Tibial nerve (tissue), 4 donors: ENCODE measurements at places on chromosomes 6 and 20.

DNA sequence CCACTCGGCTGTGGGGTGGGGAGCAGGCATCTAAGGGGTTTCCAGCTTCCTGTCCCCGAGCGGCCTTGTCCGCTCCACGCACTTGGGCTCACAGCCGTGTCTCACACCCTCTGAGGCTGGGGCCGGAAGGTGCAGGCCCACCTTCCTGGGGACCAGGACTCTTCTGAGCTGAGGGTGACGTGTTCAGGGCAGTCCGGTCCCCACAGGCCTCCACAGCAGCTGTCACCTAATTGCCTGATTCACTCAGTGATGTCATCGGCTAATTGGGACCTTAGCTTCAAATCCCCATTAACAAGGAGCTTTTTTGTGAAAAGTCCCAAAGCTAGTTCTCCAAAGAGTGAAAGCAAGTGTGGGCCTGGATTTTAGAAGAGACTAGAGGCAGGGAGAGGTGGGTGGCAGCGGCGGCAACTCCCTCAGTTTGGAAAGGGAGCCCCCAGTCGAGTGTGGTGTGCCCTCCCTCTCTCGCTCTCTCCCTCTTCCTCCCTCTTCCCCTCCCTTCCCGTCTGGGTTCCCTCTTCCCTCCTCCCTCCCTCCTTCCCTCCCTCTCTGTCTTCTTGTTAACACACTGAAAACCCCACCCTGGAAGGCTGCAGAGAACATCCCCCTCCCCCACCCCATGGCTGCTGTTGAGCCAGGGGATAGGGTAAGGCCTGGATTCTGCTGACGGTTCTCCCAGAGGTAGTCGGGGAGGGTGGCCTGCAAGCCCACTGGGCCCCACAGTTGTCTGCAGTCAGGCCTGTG, 39.0 kb downstream of the MYT1 start:
- no peak for DNase-seq

DNA sequence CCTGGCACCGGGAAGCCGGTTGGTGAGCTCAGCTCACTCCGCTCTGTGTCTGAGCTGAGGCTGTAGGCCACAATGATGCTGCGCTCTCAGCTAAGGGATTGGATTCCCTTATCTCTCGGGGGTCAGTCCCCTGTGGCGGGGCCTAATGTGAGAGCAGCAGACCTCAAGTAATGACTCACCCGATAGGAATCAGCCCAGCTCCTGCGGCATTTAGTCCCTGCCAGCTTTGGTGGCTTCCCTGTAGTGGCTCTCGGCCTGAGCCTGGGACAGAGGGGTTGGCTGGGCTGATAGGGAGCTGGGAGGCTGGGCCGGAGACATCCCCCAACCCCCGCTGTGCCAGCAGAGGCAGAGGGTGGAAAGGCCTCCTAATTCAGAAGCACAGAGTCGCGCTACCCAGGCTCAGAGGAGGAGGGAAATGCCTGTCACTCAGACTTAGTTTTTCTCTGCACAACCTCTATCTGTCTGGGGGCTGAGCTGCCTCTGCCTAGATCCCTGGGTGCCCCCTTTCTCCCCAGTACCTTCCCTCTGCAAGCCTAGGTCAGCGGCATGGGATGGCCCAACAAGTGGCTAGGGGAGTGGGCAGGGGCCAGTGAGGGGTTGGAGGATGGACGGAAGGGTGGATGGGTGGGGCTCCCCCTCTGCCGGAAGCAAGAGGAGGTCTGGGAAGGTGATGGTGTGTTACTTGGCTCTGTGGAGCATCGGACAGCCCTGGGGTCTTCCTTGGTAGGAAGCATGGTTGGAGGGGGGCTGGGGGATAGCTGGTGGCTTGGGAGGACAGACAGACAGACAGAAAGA, 92.2 kb downstream of the CDH22 start:
- no peak for DNase-seq

- no peak for DNase-seq
These were observed 59.2 kb downstream of the SNRNP48 start for GRCh38 chr6:7649037-7649810.

- DNase-seq = no peak
These were observed 33.9 kb downstream of the ITPR3 start for GRCh38 chr6:33654831-33655554.

DNA sequence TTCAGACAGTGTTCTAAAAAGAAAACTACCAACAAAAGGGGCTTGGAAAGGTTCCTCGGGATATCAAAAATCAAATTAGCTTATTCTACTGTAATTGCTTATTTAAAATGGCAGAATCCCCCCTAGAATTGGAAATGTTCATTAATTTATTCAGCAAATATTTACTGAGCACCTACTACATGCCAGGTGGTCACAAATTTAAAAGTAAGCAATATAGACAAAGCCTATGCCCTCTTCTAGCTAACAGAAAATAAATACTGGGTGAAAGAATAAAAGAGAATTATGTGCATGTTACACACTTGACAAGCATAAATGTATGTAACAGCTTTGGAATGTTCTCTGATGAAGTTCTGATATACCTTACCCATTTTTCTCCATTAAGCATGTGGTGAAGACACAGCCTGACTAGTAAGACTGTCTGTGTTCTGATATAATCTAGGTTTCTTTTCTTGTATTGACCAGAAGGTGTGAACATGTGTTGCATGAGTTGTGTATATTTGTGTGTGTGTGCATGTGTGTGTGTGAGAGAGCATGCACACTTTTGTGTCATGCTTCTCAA, 606.7 kb upstream of the CITED2 start:
- no peak for DNase-seq

- DNase-seq = no peak
These were observed 41.9 kb downstream of the SYNJ2 start for GRCh38 chr6:158023597-158023939.

GRCh38 chr20:53827292-53828087, 233.9 kb upstream of the ZNF217 start:
- no peak for DNase-seq

- no peak for DNase-seq
These were observed 35.4 kb upstream of the SSTR4 start for GRCh38 chr20:22999756-23000155.

DNA sequence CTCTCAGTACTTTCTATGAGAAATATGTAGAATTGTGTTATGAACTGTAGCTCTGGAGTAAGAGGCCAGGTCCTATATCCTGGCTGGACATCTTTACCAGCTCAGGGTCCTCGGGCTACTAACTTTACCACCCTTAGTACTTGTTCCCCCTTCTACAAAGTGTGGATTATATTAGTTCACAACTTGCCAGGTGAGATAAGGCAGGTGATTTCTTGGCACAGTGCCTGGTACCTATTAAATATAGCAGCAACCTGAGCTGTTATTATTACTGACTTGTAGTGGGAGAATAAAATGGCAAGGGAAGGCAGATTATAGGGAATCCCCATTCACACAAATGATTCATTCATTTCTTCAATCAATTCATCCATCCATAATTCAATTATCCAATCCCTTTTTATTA, 150.1 kb downstream of the DOK5 start:
- DNase-seq = no peak

DNA sequence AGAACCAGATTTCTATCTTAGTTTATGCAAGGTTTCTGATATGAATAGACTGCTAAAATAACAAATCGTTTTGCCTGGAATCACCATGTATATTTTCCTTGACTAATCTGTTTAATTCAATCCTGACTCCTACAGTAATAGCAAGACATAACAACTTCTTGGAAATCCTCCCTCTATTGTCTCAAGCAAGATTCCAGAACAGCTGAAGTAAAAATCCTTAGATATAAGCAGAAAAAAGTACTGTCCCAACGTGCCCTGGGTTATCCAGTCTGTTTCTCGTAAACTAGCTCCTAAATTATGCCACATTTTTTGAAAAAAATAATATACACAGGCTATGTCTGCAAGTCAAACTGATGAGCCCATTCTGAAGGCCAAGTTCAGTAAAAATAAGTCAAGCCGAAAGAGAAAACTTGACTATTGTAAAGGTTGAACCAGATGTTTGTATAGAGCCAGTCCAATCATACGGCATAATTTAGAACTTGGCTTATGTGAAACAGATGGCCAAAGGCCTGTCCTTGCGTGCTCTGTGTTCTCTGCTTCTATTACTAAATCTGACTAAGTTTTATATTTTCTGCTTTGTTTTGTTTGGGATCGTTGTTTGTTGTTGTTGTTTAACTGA, 341.6 kb upstream of the NRSN1 start:
- DNase-seq = no peak

DNA sequence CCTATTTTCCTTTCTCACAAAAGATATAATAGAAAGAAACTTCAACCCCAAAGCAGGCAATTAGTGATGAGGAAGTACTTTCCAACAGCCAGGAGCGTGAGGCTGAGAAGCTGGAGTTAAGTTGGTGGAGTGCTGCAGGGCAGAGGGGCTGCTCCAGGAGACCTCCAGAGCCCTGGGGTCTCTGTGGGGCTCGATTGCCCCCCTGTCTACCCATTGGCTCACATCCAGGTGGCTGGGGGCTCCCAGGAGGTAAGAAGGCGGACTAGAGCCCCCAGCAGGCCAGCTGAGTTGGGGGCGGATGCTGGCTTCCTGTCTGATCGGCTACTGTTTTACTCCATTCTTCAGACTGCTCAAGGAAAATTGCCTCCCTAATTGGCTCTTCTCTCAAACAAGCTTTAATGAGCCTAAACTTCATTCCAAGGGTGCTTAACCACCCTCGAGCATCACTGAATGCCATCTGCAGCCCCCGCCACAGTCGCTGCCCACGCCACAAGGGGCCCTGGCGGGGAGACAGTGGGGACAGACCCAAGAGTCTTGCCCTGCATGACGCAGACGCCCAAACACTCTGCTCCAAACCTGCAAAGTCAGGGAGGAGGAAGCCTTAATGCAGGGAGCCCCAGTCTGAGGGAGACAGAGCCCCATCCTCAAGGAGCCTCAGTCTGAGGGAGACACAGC, 78.6 kb downstream of the MDGA1 start:
- no peak for DNase-seq

DNA sequence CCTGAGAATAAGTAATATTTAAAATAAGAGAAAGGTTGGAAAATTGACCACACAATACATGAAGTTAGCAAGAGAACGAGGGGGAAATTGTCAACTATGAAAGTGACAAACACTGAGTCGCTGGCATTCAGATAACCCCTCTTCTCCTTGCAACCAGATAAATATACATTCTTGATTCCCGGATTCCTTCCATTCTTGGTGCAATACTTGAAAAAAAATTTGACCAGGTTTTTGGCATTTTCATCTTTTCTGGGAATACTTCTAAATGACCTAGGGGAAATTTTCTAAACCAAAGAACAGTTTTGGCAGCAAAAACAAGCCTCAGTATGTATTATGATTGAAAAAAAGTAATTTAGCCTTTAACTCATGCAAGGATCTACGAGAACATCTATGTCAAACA, 164.0 kb downstream of the PDE7B start:
- DNase-seq = no peak

- no peak for DNase-seq
These were observed 28.2 kb upstream of the FABP7 start for GRCh38 chr6:122751326-122751725.

- DNase-seq = no peak
These were observed 106.3 kb upstream of the LY86 start for GRCh38 chr6:6482256-6482655.

DNA sequence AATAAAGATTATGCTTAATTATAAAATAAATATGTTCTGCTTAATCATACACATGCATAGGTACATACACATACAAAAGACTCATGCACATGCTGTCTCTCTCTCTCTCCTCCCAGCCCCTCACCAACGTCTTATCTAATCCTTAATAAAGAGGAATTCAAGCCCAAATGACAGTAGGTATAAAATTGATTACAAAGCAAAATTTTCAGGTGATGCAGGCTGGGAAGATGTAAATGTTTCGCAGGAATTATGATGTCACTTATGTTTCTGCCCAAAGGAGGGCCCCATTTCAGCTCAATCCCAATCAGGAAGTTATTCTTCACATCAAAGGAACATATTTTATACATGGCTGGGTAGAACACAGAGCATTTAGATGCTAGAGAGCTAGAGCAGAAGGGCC, 284.6 kb upstream of the ID4 start:
- no peak for DNase-seq

DNA sequence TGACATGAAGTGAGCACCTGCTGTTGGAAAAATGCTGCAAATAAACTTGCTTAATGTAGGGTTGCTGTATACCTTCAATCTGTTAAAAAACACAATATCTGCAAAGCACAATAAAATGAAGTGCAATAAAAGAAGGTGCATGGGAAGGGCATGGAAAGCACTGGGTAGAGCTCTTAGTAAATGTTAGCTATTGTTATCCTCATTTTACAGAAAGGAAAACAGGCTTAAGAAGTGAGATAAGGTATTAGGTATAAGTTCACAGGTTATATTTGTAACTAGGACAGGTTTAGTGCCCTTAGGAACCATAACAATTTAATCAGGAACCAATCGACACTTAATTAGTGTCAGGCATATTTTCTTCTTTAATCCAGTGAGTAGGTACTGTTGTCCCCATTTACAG, 36.7 kb downstream of the SLC22A2 start:
- no peak for DNase-seq

DNA sequence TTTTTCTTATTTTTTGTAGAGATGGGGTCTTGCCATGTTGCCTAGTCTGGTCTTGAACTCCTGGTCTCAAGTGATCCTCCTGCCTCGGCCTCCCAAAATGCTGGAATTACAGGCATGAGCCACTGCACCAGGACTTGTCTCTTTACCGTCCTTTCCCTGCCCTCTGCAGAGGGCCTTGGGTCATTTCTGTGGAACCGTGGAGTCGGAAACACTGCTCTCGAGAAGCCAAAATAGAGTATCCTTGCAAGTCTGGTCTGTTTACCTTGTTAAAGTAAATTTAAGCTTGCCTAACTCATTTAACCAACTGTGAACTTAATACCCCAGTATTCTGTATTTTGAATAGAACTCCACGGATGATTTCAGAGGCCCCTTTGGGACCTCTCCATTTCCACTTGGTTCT, 51.4 kb downstream of the KDM1B start:
- DNase-seq = no peak

DNA sequence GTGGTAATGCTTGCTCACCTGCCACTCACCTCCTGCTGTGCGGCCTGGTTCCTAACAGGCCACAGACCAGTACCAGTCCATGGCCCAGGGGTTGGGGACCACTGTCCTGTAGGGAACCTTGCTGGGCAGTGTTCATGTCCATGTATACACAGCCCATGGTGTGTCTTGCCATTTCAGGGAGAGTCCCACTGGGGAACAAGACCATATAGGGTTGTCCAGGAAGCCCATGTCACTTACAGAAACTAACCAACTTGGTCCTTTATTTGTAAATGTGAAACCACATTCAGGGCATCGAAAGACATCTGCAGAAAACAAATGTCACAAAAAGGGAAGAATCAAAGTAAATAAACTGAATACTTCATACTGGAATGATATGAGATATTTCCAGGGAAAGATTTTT, 179.1 kb downstream of the NFATC2 start:
- no peak for DNase-seq

GRCh38 chr20:20454850-20455627, 87.1 kb downstream of the INSM1 start:
- DNase-seq = no peak

- no peak for DNase-seq
These were observed 18.3 kb downstream of the RSPO3 start for GRCh38 chr6:127136786-127137185.

DNA sequence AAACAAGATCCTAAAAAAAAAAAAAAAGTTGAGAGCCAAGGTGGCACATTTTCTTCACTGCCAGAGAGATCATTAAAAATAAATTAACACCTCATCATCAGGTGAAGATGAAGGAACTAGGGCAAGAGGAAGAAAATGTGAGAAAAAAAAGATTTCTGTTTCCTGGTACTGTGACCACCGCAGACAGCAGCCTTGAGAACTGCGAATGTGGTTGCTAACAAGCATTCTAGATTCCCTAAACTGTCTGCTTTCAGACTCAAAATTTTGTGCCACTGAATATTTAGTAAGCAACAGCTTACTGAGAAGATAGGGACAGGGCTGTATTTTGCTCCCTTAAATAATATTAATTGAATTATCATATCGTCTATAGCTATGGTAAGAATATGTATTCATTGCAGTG, 24.1 kb upstream of the MBOAT1 start:
- no peak for DNase-seq
